Fibroblast of the conjunctiva (primary cell): ENCODE measurements at places on chromosomes 5 and 9.

GRCh38 chr5:35828082-35828598 lies 28.6 kb upstream of the IL7R start:
- no peak for DNase-seq

GRCh38 chr5:168177831-168178450 lies 113.5 kb upstream of the WWC1 start:
- no peak for DNase-seq

DNA sequence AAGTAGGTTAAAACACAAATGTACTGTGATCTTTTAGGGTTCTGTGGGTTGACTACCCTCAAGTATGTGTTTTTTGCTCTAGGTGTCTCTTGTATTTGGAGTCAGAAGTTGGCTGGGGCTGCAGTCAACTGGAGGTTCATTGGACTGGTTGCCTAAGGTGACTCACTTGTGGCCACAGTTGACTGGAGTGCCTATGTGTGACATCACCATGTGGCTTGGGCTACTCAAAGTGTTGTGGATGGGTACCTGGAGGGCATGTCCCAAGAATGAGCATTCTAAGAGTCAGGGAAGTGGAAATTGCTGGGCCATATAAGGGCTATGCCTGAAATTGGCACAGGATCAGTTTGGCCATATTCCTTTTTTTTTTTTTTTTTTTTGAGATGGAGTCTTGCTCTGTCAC lies 27.4 kb downstream of the SNX30 start:
- DNase-seq: no peak

DNA sequence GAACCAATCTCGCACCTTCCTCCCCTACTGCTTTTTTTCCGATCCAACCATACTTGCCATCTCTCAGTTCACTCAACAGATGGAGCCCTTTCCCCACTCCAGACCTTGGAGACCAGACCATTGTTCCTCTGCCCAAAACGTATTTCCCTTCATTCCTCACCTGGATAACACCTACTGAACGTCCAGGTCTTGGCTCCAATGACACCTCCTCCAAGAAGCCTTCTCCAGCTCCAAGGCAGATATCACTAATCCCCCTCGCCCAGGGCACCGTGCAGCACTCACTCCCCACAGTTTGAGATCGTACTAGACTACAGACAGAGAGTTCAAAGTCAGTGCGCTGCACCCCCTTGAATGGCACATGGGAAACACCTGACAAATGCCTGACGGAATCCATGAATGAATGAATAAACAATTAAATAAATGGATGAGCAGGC lies 47.1 kb upstream of the AKNA start:
- peak; percentile 12 for DNase-seq

GRCh38 chr5:72472666-72473422 lies 34.4 kb downstream of the ZNF366 start:
- no peak for DNase-seq

DNA sequence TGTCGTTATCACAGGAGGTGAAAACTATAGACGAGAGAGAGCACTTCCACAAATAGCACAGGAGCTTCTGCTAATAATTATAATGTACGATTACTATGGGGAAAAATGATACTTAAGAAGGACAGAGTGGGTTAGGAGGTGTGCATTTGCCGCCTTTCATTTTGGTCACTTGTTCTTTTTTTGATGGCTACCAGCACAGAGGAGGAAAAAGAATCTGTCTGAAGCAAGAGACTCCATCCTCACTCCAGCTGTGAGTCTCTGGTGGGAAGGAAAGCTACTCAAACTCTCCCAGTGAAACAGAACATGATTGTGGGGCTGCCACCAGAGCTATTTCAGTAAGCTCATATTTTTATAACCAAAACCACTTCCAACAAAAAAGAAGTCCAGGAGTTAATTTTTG lies 270.4 kb upstream of the TMEM161B start:
- no peak for DNase-seq

DNA sequence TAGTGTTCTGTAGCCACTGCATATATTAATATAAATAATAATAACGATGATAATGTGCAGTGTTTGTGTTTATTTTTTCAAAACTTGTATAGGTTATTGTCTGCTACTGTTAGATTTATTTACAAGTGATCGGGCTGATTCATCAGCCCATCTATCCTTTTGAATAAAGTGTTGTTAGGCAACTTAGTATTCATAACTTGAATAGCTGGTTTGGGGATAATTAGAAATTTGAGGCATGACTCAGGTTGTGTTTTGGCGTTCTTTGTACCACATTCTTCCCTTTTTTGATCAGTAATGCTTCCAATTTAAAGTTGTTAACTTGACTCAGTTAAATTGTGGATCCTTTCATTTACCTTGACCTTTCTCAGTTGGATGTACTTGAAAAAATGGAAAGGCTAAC lies 69.7 kb downstream of the FOCAD start:
- no peak for DNase-seq

DNA sequence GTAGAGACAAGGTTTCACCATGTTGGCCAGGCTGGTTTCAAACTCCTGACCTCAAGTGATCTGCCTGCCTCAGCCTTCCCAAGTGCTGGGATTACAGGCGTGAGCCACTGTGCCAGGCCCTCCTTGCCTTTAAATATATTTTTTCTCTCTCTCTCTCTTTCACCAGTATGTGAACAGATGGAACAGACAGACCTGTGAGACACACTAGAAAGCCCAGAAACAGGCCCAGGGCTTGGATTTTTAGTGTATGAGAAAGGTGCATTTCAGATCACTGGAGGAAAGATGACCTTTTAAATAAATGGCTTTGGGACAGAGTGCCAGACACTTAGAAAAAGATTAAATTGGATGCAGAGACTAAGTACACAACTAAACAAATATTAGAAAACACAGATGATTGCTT lies 3.1 kb downstream of the RASGEF1C start:
- no peak for DNase-seq

DNA sequence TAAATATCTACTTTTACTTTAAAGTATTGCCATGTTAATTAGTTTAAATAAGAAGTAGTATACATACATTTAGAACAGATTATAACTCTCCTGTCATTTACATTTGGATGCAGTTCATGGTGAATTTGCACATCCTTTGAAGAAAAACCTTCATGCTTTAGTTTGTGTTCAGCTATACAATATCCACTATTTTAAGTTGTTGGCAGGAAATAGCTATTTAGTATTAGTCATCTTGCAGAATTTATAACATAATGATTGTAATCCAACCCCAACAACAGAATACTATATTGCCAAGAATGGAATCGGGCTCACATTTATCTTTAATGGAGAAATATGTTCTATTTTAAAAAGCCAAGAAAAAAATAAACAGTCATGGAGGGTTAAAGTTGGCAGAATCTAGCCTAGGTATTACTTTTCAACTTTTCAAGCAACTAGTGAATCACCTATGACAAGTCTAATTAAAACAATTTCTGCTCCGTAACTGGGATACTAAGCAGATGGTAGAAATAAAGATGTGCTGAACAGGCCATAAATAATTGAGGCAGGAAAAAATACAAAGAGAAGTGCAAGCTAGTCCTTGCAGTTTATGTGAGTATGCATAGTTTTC lies 1170.6 kb upstream of the NUDT12 start:
- DNase-seq: no peak

DNA sequence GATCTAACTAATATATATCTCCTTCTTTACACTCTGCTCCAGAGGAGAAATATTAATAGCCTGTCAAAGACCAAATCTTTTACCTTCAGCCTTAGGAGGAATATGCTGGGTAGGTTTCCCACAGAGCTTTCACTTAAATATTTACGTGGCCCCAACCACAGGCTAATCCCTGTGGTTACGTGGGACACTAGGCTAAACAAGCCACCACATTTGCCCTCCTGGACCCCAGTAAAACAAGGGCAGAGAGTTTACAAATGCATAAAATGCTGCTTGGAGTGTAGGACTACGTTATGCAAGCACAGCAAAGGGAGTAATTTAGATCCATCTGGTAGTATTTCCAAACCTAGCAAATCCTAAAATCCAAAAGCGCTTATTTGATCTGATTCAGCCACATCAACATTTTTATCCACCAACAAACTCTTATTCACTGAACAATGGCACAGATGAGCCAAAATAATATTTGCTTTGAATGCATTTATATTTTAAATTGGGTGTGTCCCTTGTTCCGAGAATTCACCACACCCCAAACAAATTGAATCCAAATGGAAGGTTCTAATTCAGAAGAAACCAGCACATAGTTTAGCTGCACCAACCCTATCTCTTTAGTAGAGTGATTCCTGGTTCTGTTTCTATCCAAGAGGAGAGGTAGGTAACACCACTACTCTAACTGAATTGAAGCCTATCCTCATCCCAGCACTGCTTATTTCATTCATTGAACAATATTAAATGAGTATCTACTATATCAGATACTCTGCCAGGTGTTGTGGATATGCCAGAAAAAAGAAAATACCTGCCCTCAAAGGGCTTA lies 179.0 kb downstream of the TSSK1B start:
- DNase-seq: no peak

DNA sequence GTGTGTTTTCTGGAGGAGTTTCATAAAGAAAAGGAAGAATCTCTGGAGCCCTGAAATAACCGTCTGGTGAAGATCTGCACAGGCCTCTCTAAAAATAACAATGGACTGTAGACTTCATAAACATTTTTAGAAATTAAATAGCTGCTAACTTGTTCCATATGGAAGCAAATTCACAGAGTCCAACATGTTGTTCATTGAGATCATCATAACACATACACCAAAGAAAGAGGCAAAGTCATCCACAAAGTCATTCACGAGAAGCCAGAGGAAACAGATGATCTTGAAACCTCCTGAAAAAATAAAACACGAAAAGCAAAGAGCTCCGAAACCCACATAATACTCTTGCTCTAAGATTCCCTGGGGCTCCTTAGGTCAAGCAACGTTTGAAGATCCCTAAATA lies 347.8 kb downstream of the EFNA5 start:
- peak; percentile 53 for DNase-seq

GRCh38 chr5:173472164-173472563 lies 143.9 kb upstream of the STC2 start:
- peak; percentile 94 for DNase-seq

DNA sequence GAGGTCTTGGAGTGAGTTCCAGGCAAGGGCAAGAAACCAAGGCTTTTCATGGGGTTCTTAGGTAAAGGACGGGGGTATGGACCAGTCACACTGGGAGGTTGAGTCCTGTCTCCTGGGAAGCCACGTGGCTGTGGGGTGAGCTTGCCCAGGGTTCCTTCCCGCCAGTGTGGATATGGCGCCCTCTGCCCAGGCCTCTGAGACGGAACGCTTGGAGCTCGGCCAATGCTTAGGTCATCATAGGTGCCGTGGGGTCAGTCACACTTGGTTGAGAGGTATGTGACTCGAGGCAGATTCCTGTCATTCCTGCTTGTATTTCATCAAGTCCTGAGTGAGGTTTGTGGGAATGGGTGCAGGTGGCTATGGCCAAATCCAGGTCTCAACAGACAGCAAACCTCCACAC lies 46.2 kb downstream of the TENT4A start:
- no peak for DNase-seq

- DNase-seq: no peak
Observed at GRCh38 chr9:137252555-137253506, 1.7 kb downstream of the STPG3 start.

DNA sequence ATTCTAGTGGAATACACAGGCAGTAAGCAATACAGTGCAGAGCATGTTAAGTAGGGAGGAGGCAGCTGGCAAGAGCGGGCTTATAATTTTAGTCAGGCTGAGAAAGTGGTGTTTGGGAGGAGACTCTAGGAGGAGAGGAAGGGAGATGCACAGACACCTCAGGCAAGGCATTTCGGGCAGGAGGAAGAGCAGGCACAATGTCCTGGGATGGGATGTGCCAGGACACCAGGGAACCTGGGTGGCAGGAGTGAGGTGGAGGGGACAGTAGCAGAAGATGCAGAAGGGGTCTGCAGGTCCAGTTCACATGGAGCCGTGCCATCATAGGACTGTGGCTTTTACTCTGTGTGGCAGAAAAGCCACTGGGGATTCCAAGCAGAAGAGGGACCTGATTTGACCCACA lies 143.7 kb upstream of the FSTL4 start:
- no peak for DNase-seq

GRCh38 chr5:101976933-101977332 lies 319.2 kb downstream of the SLCO4C1 start:
- DNase-seq: no peak
